ENCODE measurements at places on chromosomes 5 and 9.
A peak's percentile ranks its signal among the peaks of the same experiment; 100 is the strongest.

- DNase-seq: no peak
These were observed 301.1 kb upstream of the EFNA5 start for GRCh38 chr5:107971846-107972245.

DNA sequence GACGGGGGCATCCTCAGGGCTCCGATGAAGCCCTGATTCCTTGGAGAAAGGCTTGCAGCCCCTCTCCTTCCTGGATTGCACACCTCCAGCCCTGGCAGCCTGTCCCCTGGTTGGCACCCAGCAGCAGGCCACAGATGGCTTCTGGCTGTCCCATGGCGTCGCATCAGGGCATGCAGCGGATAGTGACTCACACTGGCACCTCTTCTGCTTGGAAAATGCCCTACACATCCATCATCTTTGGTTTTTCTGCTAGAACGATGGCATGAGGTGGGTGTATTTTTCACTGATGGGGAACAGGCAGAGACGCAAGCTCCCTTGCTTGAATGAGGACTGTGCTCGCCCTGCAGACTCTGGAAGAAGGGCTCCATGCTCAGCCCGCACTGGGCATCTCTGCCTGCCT lies 23.2 kb upstream of the IER5L start:
- no peak for DNase-seq

DNA sequence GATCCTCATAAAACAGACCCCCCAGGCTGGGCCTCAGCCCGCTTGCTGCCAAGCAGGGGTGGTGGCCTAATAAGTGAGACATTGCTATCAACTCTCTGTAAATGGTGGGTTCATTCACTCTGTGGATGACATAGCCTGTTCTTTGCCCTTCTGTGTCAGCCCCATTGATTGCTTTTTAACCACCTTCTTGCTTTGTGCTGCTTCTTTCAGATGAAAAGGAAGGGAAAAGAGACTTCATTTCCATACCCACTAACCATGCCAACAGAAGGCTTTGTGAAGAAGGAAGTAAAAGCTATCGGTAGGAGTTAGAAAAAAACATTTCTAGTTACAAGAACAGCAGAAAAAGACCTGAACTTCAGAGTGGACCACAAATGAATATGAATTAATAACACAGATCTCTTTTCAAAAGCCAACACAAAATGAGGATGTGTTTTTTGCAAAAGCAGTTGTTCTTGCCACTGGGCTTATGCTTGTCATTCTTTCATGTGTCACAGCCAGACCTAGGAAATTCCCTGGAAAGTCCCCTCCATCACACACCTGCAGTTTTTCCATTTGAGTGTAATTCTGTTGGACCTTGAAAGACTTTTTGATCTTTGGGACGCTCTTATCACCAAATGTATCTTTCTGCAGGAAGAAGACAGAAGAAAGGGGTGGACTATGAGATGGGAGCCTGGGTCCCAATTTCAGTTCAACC lies 507.7 kb downstream of the CCDC171 start:
- DNase-seq: no peak

DNA sequence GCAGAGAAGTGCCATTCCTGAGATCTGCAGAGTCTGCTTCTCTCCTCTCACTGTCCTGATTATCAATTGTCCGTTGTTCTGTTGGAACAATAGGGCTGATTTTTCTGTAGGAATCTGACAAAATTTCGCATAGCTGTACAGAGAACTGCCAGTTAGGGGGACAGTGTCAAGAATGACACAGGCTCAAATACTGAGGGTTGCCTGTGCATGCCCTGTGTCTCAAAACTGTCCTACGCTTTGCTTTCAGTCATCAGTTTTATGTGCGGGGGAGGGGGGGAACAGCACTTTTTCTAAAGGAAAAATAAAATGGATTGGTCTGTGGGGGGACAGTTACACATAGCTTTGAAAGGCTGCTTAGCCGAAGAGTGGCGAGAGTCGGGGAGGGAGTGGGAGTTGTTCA lies 248.6 kb downstream of the PDZD2 start:
- no peak for DNase-seq

GRCh38 chr5:158979749-158980521 lies 119.8 kb downstream of the EBF1 start:
- no peak for DNase-seq

DNA sequence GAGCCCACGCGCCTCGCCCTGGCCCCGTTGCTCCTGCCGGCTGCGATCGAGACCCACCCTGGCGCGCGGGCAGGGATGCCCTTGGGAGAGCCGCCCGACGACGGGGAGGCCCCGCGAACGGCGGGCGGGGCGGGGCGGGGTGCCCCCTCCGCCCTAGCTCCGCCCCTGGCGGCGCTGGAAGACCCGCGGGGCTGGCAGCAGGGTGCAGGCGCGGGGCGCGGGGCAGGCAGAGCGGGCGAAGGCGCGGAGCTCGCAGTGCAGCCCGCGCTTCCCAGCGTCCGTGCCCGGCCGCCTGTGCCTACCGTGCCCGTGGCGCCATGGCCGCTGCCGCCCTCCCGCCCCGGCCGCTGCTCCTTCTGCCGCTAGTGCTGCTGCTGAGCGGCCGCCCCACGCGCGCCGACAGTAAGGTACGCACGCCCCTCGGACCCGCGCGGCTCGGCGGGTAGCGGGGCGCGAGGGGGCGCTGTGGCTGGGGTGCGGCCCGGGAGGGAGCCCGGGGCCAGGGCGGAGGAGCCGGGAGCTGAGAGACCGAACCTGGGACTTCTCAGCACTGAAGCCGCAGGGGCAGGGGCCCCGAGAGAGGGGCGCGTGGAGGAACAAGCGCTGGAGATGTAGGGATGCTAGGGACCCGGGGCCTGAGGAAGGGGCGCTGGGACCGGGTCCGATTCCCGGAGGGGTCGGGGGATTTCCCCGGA lies at the start of gene OLFML2A:
Gene OLFML2A (plus strand): TSS at position 180 of the 695 bp plus-strand sequence. CDS start 138 bp downstream, at position 318.
- DNase-seq: no peak

DNA sequence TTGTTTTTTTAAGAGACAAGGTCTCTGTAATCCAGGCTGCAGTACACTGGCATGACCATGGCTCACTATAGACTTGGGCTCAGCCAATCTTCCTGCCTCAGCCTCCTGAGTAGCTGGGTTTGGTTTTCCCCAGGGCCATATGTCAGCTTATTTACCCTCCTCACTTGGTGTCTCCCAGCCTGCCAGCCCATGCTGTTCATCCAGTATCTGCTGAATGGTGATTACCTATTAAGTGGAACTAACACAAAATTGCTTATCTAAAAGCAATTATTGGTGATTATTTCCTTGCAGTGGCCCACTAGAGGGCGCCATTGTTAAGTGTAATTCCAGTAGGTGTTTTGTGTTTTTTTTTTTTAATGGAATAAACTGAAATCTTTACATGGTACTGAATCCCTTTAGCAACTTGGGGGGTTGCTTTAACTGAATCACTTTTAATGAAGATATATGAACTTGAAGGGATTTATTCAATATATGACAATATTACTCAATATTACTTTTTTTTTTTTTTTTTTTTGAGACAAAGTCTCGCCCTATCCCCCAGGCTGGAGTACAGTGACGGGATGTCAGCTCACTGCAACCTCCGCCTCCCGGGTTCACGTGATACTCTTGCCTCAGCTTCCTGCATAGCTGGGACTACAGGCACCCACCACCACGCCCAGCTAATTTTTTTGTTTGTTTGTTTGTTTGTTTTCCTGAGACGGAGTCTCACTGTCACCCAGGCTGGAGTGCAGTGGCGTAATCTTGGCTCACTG lies 13.8 kb downstream of the EXOSC2 start:
- DNase-seq: peak; percentile 60

GRCh38 chr9:113941056-113941455 lies 64.9 kb downstream of the ZNF618 start:
- no peak for DNase-seq

GRCh38 chr5:164358531-164359259 lies 853.3 kb downstream of the MAT2B start:
- no peak for DNase-seq

GRCh38 chr5:96093890-96094381 lies 132.3 kb upstream of the ELL2 start:
- no peak for DNase-seq

GRCh38 chr5:139091439-139092156 lies 106.6 kb downstream of the SIL1 start:
- DNase-seq: no peak

- no peak for DNase-seq
These were observed 506.9 kb downstream of the ZNF608 start for GRCh38 chr5:124239572-124239971.

DNA sequence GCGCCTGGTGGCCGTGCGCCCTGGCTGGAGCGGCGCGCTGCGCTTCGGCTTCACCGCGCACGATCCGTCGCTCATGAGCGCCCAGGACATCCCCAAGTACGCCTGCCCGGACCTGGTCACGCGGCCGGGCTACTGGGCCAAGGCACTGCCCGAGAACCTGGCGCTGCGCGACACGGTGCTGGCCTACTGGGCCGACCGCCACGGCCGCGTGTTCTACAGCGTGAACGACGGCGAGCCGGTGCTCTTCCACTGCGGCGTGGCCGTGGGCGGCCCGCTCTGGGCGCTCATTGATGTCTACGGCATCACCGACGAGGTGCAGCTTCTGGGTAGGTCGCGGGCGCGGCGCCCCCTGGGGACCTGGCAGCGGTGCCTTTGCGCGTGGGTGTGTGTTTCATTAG lies 28.9 kb downstream of the NEURL1B start:
- DNase-seq: no peak

DNA sequence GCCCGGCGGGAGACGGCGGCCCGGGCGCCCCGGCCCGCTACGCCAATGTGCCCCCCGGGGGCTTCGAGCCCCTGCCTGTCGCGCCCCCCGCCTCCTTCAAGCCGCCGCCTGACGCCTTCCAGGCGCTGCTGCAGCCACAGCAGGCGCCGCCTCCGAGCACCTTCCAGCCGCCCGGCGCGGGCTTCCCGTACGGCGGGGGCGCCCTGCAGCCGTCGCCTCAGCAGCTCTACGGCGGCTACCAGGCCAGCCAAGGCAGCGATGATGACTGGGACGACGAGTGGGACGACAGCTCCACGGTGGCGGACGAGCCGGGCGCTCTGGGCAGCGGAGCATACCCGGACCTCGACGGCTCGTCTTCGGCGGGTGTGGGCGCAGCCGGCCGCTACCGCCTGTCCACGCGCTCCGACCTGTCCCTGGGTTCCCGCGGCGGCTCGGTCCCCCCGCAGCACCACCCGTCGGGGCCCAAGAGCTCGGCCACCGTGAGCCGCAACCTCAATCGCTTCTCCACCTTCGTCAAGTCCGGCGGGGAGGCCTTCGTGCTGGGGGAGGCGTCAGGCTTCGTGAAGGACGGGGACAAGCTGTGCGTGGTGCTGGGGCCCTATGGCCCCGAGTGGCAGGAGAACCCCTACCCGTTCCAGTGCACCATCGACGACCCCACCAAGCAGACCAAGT lies 723 bp downstream of the SNX18 start:
- peak; percentile 31 for DNase-seq

DNA sequence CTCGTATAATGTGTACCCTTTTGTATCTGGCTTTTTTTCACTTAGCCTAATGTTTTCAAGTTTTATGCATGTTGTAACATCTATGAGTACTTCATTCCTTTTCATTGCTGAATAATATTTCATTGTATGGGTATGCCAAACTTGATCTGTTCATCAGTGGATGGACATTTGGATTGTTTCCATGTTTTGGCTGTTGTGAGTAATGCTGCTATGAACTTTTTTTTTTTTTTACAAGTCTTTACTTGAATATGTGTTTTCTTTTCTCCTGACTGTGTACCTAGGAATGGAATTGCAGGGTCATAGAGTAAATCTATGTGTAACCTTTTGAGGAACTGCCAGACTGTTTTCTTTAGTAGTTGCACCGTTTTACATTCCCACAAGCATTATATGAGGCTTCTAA lies 52.4 kb downstream of the MTREX start:
- no peak for DNase-seq

- DNase-seq: peak; percentile 19
These were observed 25.7 kb downstream of the ZMAT2 start for GRCh38 chr5:140725799-140726471.

DNA sequence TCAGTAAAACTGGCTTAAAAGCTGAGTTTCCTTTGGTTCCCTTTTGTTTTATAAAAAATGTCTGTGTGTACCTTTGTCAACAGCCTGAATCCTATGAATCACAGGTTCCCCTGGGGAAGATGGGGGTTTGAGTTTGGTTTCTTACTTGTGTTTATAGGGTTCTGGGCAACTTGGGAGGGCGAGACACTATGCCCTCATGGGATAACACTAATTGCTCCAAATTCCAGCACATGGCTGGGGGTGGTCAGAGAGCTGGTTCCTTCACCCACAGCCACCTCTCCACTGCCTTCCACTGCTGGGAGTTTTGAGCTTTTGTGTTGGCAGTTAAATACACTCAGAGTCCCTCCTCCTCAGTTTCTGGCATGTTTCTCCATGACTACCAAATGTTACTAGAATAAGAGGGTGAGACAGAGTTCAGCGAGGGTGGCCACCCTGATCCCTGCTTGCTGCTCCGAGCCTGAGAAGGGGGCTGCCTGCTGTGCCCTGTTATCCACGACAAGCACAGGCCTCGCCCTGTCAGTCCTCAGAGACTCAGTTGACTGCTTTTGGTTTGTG lies 83.0 kb upstream of the EPB41L4B start:
- no peak for DNase-seq

- no peak for DNase-seq
These were observed 255.1 kb downstream of the MCTP1 start for GRCh38 chr5:95029569-95030366.

DNA sequence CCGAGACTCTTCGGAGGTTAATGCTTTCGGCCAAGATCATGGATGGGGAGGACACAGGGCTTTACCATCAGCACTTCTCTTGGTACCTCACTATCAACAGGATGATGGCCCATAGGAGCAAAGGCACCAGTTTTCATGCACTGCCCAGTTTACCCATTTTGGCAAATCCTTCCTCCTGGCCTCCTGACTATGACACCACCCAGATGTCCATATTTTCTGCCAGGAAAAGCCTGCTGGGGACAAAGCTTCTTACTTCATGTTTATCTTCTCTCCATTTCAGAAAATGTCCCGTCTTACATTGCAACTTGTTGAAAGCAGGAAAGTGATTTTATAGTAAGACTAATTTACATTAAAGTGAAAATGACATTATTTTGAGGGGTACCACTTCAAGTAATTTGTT lies 61.4 kb upstream of the GAS1 start:
- no peak for DNase-seq

DNA sequence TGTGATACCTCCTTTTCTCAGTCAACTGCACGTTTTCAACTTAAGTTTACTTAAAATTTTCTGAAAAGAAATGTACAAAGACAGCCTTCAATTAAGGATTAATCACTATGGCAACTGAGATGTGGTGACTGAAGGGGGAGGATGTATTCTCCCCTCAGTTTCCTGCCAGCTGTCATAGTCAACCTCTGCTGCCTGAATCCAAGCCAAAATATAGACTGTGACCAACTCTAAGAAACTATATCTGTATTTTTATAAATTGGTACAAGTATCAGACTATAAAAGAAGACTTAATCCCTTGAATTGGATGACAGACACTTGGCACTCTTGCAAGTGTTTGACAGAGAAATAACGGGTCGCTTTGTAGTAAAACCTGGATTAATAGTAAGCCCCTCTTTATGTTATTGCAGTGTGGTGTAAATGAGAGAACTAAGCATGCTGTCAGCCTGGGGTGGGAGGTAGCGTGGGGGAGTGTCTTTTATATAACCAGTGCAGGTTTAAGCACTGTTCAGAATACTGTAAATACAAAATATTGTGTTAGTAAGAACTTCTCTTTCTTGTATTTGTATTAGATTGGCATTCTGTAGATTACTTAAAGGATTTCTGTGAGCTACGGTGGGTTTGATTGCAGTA lies 106.4 kb downstream of the ERCC6L2 start:
- DNase-seq: no peak
